ENCODE measurements at places on chromosomes 4 and X. TPM values are rescaled to one million over a fixed set of nuclear protein-coding genes. Genes with fewer than 3 reads are reported as not detected.

Gene CLIC2
- 1.1 TPM for total RNA-seq

Gene NR0B1
- total RNA-seq: not detected

Gene USP9X
- total RNA-seq: 55.8 TPM

Gene METAP1
- total RNA-seq: 61.1 TPM

Gene RBM46
- total RNA-seq: not detected

Gene TLR1
- 1.5 TPM for total RNA-seq

Gene PARM1
- not detected for total RNA-seq

Gene HS3ST1
- total RNA-seq: not detected

Gene SORBS2
- total RNA-seq: not detected

Gene FAM9C
- total RNA-seq: not detected

Gene KIF4A
- 26.4 TPM for total RNA-seq

Gene TSC22D3
- 28.2 TPM for total RNA-seq

Gene CA5B
- 15.5 TPM for total RNA-seq

Gene MAGEA2B
- total RNA-seq: not detected

Gene RNF4
- total RNA-seq: 90.3 TPM

Gene PRSS12
- total RNA-seq: not detected

Gene GABRG1
- not detected for total RNA-seq

Gene N4BP2
- 19.3 TPM for total RNA-seq

Gene MCF2
- 0.10 TPM for total RNA-seq

Gene TEX13B
- not detected for total RNA-seq

Gene MTMR8
- 5.8 TPM for total RNA-seq

Gene THAP9
- total RNA-seq: 2.4 TPM

Gene HAND2
- total RNA-seq: not detected

Gene SMPX
- not detected for total RNA-seq

Gene PNMA5
- total RNA-seq: 0.10 TPM

Gene SYTL5
- total RNA-seq: not detected

Gene TEX13D
- not detected for total RNA-seq

Gene RBM47
- total RNA-seq: 2.6 TPM

Gene DCHS2
- not detected for total RNA-seq

Gene CT55
- total RNA-seq: not detected

Gene HAUS3
- 20.3 TPM for total RNA-seq

Gene FAM241A
- 3.1 TPM for total RNA-seq

Gene DGAT2L6
- total RNA-seq: not detected

Gene TMEM150C
- not detected for total RNA-seq

Gene GJB1
- not detected for total RNA-seq

Gene NSUN7
- 0.10 TPM for total RNA-seq

Gene CYBB
- not detected for total RNA-seq

Gene NWD2
- total RNA-seq: not detected

Gene CASP3
- total RNA-seq: 54.4 TPM

Gene NPY2R
- not detected for total RNA-seq

Gene CFI
- 0.46 TPM for total RNA-seq

Gene AFP
- not detected for total RNA-seq

Gene DUSP21
- not detected for total RNA-seq

Gene ADAM29
- total RNA-seq: not detected

Gene MMAA
- 25.1 TPM for total RNA-seq

Gene PDCL2
- not detected for total RNA-seq
